Erythroblast (primary cell): ENCODE measurements at places on chromosomes 16 and 17.

DNA sequence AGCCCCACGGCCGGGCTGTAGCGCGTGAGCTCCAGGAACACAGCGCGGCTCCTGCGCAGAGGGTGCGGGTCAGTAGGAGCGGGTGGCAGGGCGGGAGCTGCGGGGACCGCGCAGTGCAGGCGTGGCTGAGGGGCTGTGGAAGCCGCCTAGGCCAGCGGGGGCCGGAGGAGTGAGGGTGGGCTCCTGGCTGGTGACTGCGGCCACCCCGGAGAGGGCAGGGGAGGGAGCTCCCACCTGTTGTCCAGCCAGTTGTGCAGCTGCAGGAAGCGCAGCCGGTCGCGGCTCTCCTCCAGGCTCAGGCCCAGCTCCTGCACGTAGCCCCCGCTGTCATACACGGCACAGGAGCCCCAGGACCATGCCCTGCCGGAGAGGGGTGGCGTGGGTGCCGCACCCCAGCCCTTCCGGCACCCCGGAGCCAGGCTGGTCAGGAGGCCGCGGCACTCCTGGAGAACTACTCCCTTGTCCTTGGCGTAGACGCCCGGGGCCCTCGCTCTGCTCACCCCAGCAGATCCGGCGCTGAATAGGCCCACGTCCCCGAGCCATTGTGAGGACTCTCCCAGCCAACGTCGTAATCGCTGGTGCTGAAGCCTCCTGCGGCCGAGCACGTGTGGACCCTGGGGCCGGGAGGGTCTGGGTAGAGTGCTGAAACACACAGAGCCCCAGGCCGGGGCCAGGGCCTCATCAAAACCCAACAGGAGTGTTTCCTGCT is 43.9 kb downstream of the TSC2 start:
- DNase-seq: no peak

- no peak for DNase-seq
Observed at GRCh38 chr17:28760601-28761562, 17.1 kb downstream of the TRAF4 start.

- no peak for DNase-seq
Observed at GRCh38 chr16:48182979-48183537, 27.3 kb upstream of the ABCC12 start.

DNA sequence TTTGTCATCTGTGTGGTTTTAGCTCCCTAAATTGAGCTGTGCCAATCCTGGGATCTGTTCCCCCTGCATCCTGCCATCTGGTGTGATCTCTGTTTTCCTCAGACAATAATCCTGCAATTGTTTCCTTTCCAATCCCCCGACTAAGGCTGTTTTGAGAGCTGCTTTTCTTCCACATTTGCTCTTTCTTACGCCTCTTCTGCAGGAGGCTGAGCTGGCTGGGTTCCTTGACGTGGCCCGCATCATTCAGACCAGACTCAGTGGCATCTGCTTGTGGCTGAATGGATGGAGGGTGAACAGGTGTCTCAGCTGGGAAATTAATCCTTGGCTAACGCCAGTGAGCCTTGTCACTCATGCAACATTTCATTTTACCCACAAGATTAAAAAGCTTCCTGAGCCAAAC is 9.8 kb upstream of the MED9 start:
- DNase-seq: no peak

GRCh38 chr16:50300942-50301625 is 34.7 kb downstream of the ADCY7 start:
- no peak for DNase-seq
